ENCODE measurements at places on chromosomes 12 and 14.

GRCh38 chr14:99677231-99678140, 6.6 kb upstream of the CYP46A1 start:
- no peak for DNase-seq

- no peak for DNase-seq
Observed at GRCh38 chr12:64895526-64895925, 71.1 kb downstream of the TBC1D30 start.

DNA sequence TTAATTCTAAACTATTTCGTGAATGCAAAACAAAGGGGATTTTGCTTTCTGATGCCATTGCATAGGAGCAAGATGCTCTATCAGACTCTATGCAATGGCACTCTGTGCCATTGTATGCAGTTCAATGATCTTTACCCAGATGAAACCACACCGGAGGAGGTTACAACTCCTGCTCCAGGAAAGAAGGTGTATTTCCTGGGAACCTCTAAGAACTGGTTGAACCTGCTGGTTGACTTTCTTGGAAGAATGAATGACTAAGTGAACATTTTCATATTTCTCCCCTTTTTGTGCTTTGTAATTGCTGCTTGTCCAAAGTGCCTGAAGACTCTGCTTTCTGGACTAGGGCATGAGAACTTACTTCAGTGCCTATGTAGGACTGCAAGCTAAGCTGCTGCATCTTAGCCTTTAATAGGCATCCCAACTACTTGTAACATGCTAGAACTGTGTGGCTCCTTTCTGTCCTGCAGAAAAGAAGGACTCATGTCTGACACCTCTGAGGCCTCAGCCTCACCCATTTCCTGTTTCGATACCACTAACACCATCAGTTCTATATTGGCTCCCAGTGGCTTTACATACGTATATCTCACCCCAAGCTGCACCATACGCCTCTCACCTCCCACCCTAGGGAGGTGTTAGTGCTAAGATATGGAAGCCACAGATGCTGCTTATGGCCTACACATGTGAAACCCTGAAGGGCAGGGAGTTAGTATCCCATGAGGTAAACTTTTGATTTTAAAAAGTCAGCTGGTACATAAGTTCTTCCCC, 193.5 kb upstream of the CNOT2 start:
- DNase-seq, result peak; percentile 42

DNA sequence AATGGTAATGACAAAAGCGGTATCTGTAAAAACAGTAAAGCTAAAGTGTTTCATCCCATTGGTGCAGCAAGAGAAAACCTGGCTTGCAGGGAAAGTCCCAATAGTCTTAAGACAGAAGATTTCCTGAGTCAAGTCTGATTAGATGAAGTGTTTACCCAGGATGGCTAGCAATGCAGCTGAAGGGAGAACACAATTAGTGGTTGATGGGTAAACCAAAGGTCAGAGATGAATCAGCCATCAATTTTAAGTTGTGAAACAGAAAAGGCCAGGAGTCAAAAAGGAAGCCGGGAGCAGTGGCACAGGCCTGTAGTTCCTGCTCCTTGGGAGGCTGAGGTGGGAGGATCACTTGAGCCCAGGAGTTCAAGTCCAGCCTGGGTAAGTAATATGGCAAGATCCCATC, 52.6 kb downstream of the SEC23A start:
- no peak for DNase-seq

DNA sequence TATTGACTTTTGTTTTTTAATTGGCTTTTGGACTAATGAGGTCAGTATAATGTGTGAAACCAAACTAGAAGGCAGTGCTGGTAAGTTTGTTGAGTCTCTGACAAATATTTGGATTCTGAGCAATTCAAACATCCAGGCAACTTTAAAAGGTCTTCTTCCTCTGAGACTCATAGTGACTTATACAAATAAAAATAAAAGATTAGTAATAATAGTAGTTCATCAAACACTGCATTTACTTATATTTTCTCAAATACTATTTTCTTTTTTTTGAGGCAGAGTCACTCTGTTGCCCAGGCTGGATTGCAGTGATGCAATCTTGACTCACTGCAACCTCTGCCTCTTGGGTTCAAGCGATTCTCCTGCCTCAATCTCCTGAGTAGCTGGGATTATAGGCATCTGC, 337.9 kb downstream of the DAD1 start:
- DNase-seq, result no peak

DNA sequence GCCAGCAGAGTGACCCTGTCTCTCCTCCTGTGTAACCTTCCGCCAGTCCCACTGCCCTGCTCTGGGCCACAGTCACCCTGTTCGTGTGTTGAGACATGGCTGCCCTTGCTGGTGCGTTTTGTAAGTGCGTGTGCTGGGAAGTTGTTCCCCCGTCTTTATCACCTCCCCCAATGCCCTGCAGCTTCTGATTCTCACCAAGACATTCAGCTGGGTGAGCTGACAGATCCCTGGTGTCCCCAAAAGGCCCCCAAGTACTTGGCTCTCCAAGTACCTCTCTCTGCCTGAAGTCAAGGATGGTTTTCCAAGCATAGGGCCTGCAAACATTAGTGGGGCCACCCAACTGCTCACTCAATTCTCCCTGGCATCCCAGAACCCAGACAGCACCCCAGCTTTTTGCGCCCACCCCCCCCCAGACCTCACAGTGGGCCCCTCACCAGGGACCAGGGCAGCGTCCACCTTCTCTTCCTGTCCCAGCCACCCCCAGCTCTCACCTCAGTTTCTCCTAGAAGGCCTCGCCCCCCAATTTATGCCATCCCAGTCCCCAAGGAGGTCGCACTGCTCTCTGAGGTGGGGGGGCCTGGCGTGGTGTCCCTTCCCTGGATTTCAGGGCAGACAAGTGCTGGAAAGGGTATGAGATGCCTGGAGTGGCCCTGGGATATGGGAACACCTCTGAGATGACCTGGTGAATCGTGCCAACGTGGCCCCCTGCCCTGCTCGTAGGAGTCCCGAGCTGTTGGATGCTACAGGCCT, 51.8 kb upstream of the EML1 start:
- DNase-seq, result no peak

Data from left colon (tissue), 2 donors.